Germinal center (tissue), 1 donor: ENCODE measurements at places on chromosomes 7 and 10.

DNA sequence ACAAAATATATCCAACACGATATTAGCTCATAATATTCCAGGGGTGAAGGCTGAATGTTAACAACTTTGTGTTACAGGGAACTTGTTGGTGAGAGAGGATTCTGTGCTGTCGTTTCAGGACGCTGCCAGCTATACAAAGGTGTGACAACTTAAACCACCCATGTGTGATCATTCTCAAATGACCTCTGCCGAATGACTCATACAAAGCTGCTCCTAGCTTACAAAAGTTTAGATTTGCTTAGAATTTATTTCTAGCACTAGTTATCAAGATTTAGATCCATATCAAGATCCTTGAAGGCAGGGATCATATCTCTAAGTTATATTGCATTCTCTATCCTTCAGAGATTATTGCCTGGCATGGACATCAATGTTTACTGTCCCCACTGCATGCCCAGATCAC, 65.3 kb downstream of the COBL start:
- no peak for DNase-seq

DNA sequence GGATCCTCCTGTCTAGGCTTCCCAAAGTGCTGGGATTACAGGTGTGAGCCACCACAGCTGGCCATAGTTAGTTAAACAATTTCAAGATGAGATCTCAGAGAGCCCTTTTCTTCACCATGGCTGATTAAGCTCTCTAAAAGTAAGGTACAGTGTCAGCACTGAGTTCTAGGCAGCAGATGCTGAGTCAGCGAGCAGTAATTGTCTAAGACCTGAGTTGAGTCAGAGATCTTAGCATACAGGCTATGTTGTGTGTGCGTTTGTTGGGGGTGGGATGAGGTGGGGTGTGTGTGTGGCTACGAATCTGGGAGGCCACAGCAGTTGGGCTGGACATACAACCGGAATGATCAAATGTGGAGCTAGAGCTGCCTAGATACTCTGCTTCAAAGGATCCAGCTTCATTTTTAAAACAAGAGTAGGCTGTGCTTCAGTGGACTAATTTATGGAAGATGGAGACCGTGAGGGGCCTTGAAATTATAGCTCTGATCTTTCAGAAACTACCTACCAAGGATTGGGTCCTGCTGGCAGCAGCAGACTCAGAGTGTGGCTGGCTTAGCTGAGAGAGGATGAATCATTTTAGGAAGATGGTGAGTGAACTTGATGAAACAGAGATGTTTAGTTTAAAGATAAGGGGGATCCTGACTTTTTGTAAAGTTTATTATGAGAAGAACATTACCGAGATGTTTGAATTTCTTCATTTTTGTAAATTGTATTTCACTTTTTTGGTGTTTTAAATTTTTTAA, 17.5 kb upstream of the MTPN start:
- no peak for DNase-seq

DNA sequence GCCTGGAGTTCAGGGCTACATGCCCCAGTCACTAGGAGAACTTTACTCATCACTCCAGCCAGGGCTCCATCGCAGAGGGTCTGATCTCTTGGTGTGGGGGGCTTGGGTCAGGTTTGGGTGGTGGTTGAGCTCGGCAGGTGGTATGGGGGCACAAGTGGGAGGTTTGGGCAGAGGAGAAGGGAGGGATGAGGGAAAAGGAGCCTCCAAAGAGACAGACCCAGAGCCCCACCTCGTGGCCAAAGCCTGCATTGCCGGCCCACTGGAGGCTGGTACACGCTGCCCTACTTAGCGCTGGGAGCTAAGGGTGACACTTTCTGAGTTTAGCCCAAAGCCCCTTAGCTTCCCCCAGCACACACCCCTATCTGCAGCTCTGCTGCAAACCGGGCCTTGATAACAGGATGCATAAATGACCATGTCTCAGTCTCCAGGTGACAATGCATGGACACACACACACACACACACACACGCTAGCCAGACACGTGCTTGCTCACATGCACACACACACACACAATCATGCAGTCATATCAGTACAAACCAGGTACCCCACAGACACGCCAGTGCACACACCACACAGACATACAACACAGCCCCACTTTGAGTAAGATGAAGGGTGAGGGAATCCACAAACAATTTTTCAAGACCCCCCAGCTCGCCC, 14.7 kb downstream of the LZTS2 start:
- DNase-seq, result peak; percentile 82

DNA sequence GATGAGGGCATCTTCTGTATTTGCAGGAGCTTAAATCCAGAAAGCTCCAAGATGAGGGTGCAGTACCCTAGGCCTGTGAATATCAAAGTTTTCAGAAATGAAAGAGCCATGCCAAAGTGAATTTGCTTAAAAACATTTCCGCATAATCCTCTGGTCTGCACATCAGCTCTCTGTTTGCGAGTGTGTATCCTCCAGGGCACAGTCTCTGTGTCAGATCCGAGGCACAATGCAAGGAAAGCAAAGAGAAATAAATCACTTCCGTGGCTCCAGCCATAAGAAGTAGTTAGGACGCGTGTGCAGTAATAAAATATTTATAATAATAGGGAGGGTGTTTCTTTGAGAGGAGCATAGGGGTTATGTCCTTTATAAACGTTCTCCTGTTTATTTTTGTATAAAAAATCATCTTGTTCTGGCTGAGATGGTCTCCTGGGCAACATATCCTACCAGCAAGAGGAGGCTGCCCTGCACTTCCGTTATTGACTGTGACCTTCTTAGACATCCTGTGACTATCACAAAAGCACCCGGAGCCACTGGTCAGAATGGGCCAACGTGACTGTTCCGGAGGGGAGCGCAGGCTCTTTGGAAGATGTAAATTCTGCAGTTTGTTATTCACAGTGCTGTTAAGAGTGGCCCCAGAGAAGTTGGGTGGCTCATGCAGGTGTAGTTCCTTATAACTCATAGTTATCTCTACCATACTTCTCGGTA, 667.6 kb upstream of the FOXK1 start:
- DNase-seq, result no peak

DNA sequence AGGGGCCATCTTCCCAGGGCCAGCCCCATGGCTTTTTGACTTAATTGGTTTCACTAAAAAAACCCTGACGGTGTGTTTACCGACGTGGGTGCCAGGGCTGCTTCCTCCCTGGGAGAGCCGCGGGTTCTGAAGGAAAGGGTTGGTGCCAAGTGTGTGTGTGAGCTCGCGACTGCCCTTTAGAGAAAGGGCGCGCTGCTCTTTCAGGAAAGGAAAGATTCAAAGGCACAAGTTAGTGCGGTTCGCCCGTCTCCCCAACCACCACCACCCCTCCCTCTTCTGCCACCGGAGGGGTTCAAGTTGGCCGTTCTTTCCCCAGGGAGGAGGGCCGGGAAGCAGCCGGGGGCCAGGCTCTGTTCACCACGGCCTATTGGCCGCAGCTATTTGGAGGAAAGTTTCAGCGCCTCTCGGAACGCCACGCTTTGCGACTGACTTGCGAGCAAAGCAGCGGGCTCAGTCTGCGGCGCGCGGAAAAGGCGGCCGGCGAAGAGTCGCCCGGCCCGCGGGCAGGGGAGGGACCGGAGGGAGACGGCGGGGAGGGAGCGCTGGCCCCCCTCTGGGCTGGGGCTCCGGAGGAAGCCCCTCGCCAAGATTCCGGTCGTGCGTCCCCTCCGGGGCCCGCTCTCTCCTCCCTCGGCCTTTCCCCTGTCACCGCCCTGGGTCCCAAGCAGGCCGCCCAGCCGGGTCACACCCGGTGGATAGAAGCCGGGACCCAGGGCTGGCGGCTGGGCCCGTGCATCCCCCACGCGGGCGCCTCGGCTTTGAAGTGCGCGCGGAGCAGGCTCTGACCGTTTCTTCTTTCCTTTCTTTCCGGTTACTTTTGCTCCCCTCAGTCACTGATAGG, 165.9 kb upstream of the PPP1R3A start:
- DNase-seq, result peak; percentile 13

GRCh38 chr10:50431133-50431532, 179.8 kb upstream of the ASAH2 start:
- no peak for DNase-seq

DNA sequence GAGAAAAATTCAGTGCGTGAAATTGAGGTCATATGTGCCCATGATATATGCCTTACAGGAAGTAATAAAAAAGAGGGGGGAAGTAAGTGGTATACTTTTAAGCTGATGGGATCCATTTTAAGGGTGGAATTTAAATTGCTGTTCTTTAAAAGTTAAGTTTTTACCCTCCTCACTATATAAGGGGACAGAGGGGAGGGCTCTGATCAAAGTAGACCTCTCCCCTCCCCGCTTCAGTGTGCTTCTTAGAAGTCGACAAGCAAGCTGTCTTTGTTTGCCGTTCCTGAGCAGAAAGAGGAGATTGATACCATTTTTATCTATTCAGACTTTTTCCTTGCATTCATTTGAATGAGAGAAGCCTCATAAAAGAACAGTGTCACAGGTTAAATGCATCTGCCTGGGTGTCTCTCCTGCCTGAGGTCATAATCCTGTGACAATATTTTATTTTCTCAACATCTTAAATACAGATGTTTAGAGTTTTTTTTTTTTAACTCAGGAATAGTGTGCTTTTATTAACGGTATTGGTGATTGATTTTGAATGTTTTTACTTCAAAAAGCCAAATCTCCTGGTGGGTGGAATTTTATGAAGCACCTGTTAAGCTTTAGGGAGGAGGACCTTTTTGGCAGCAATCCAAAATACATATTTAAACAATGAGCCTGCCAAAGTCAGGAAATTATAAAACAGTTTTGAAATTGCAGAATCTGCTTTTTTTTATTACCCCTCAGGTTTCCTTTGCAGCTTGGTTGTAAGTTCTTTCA, 141.7 kb downstream of the KAT6B start:
- DNase-seq, result no peak

DNA sequence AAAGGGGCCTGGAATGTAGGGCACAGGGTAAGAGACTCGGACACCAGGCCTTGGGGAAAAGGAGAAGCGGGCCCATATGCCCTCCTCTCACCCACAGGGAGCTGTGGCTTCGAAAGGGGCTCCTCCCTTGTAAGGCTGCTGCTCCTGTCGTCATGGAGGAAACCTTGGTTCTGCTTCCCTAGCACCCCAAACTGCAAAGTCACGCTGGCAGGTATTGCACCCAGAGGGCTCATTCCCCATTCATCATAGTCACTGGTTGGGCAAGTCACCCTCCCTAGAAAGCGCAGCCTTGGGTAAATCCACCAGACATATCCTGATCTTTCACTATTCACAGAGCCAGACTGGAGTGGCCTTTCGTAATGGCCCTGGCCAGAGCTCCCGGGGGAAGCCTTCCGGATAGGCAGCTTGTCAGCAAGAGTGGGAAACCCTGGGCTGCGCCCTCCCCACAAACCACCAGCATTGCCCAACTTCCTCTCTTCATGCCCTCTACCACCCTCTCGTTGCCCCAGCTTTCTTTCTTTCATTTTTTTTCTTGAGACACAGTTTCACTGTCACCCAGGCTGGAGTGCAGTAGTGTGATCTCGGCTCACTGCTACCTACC, 121.0 kb downstream of the HIP1 start:
- DNase-seq, result peak; percentile 58

DNA sequence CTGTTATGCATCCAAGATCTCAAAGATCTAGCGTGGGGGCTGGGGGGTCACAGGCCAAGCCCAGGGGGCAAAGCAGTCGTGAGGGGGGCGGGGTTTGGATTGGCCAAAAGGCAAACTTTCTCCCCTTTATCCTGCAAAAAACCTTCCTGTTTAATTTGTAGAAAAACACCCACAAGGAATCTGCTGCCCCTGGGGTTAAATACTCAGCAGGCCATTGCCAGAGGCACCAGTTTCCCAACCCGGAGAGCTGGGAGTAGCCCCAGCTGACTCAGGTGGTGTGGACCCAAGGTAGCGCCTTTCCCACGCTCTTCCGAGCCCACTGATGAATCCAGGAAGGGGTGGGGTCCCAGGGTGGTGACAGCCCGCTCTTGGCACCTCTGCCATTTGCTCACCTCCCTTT, 21.4 kb downstream of the KCP start:
- no peak for DNase-seq

DNA sequence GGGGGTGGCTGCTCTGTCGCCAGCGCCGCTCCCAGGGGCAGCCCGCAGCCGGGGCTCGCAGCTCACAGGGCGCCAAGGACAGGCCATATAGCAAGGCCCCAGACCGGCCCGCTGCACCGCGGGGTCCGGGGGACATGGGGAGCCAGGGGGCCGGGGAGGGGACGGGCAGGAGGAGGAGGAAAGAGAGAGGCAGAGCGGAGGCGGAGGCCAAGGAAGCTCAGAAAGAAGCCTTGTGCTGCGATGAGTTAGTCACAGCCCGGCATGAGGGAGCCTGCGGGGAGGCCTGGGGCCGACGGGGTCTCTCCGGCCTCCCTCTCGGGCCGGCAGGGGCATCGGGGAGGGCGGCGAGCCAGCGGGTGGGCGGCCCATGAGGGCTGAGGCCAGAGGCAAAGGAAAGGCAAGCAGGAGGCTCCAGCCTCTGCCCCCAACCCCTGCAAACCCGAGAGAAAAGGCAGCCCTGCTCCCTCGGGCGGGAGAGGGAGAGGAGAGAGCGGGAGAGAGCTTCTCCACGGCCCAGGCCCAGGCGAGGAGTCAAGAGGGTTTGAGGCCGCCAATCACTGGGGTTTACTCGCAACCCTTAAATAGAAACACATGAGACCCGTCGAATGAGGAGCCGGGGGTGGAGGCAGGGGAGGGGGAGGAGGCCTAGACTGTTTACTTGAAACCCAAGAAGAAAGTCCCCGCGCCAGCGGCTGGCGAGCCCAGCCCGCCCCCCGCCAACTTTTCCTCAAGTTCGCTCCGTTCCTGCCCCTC, 167.9 kb downstream of the NEURL1 start:
- peak; percentile 38 for DNase-seq

GRCh38 chr7:54255242-54255641, 286.9 kb upstream of the VSTM2A start:
- no peak for DNase-seq

GRCh38 chr10:5615316-5615715, 51.1 kb downstream of the ASB13 start:
- no peak for DNase-seq

DNA sequence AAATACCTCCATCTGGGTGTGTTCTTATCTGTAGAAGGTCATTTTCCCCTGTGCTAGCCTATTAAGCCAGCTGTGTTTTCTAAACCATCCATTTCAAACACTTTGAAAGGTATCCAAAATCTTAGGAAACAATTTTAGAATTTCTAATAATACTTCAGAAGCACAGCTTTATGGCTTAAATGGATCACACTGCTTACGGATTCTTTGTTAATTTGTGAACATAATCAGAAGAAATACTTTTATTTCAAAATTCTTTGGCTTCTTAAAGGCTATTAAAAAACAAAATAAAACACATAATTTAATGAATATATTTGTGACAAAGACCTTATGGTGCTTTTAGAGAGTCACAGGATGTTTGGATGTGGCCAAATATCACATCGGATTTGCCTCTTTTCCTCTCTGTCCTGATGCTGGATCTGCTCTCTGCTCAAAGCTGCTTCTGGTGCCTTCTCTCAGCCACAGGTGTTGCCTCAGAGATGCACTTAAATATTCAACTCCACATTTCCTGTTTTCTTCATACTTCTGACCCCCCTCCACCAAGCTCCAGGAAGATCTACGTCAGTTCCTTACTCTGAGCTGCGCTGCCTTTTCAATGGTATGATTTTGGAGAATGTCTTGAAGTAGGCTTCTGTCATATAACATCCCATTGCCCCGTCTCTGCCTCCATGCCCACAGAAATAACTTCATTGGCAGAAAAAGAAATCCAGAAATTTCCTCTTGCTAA, 230.6 kb downstream of the MLLT10 start:
- DNase-seq, result no peak

GRCh38 chr7:101598422-101598985, 30.6 kb downstream of the MYL10 start:
- no peak for DNase-seq
